ENCODE measurements at places on chromosomes 6 and 20.
A peak's percentile ranks its signal among the peaks of the same experiment; 100 is the strongest.

GRCh38 chr20:3797592-3798372, 1.7 kb downstream of the CDC25B start:
- DNase-seq: peak; percentile 50

DNA sequence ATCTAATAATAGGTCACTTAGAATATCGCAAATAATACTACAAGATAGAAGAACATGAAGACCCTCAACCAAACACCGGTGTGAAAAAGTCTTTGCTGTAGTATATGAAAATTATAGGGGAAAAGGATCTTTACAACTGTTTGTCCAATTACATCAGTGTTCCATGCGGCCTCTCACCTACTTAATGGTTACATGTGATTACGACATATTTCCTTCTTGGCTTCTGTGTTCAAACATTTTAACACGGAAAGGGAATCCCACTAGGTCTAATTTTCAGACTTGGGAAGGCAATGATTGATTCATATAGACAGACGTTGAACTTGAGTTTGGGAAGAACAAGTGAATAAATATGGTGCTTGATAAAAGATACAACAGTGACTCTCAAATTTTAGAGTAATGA, 273.4 kb downstream of the KIF16B start:
- no peak for DNase-seq

GRCh38 chr6:71499667-71500066, 211.1 kb downstream of the OGFRL1 start:
- DNase-seq: no peak

DNA sequence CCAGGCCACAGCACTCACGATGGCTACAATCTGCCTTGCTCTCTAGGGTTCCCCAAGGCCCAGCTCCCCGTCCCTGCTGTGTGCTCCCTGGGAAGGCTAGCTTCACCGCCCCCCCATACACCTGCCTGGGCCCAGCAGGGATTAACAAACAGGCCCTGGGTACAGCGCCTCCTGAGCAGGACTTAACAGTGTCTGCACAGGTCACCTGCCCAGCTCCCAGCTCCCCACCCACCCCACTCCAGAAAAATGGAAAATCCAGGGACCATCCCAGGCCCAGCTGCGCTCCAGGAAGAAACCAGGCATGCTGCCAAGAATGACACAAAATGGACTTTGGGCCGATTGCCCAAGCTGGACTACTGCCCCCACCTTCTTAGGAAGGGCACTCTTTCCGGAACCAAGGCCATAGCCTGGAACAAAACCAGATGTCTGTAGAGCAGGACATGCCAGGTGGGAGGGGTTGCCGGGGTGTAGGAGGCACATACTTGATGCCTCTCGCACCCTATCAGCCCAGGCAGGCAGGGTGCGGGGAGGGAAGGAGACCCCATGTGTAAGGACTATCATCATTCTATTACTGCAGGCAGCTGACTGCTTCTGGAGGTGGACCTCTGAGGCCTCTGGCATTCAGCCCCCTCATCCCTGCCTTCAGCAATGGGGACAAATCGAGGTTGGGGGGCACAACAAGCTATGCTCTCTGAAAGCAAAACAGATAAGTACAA, 104.9 kb downstream of the SNX5 start:
- DNase-seq: no peak

GRCh38 chr6:33118525-33119123, 42.8 kb downstream of the HLA-DPB1 start:
- DNase-seq: no peak

DNA sequence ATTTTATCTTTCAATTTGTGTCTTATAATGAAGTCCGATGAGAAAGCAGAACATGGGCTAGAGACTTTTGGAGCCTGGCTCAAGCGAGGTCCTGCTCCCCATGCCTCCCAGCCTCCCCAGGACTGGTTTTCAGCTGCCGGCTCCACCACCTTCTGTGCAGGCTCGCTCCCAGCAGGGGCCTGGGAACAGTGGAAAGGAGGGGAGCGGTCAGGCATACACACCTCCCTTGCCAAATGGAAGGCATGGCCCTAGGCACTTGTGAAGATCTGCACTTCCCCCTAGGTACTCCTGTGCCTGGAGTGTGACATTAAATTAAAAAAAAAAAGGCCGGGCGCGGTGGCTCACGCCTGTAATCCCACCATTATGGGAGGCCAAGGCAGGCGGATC, 4.7 kb upstream of the MOG start:
- no peak for DNase-seq

DNA sequence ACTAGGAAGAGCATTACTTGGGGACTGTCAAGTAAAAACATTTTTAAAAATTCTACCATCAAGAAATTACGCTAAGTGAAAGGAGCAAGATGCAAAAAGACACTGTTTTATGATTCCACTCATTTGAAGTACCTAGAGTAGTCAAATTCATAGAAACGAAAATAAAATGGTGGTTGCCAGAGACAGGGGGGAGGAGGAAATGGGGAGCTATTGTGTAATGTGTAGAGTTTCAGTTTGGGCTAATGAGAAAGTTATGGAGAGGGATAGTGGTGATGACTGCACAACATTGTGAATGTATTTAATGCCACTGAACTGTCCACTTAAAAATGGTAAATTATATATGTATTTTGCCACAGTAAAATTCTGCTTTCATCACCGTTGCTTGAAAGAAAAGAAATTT, 83.8 kb downstream of the UST start:
- DNase-seq: no peak

- DNase-seq: no peak
Measured at GRCh38 chr6:2497922-2498623, 252.6 kb downstream of the MYLK4 start.

- no peak for DNase-seq
Measured at GRCh38 chr6:43729537-43729936, 40.5 kb upstream of the VEGFA start.

DNA sequence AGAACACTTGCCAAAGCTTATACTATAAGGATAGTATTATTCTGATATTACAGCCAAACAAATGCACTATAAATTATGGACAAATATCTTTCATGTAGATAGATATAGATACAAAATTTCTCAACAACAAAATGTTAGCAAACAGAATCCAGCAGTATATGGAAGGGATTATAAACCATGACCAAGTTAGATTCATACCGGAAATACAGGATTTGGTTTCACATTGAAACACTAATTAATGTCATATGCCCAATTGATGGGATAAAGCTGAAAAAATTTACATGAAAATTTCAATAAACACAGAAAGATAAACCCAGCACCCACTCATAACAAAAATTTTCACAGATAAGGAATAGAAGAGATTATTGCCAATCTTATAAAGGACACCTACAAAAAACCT, 770.3 kb upstream of the SLC35B3 start:
- DNase-seq: no peak

DNA sequence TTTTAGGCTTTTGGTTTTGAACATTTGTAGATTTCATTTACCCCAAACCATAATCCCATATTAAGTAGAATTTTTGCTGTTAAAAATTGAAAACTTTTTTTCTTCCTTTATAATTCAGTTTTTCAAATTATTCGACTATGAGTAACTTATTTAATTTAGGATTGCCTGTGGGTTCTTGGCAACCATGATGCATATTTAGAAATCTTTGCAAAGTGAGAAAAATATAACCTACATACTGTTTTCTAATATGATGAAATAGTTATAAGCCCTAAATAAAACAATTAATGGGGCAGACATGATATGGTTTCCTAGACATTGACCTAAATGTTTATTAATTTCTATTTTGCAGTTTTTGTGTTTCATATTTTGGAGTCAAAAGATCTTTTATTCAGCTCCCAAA, 23.6 kb downstream of the NEDD9 start:
- no peak for DNase-seq

DNA sequence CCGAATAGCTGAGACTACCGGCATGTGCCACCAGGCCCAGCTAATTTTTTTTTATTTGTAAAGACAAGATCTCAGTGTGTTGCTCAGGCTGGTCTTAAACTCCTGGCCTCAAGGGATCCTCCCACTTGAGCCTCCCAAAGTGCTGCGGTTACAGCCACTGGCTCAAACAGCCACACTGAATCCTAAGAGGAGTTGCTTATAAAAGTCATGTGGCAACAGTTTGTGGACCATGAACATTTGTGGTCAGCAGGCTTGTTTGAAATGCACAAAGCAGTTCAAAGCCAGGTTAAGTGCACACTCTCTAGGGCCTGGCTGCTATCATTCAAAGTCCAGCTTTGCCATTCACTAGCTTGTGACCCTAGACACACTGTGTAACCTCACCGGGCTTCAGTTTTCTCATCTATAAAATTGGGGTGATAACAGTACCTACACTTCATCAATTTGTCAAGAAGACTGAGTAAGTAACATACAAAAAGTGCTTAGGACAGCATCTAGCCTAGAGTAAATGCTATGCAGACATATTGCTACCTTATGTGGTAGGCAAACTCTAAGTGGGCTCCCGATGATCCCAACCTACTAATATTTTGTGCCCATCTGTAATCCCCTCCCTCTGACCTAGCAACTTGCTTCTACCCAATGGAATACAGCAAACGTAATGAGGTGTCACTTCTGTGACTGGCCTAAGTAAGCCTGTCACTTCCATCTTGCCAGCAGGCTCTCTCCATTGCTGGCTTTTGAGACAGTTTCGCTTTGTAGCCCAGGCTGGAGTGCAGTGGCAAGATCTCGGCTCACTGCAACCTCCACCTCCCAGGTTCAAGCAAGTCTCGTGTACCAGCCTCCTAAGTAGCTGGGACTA, 122.9 kb downstream of the ZMYND8 start:
- no peak for DNase-seq

GRCh38 chr6:56540232-56541029, 102.3 kb downstream of the DST start:
- DNase-seq: no peak

GRCh38 chr6:15137086-15137485, 108.8 kb upstream of the JARID2 start:
- DNase-seq: no peak

- DNase-seq: no peak
Measured at GRCh38 chr6:152008779-152009178, 201.3 kb downstream of the ESR1 start.

DNA sequence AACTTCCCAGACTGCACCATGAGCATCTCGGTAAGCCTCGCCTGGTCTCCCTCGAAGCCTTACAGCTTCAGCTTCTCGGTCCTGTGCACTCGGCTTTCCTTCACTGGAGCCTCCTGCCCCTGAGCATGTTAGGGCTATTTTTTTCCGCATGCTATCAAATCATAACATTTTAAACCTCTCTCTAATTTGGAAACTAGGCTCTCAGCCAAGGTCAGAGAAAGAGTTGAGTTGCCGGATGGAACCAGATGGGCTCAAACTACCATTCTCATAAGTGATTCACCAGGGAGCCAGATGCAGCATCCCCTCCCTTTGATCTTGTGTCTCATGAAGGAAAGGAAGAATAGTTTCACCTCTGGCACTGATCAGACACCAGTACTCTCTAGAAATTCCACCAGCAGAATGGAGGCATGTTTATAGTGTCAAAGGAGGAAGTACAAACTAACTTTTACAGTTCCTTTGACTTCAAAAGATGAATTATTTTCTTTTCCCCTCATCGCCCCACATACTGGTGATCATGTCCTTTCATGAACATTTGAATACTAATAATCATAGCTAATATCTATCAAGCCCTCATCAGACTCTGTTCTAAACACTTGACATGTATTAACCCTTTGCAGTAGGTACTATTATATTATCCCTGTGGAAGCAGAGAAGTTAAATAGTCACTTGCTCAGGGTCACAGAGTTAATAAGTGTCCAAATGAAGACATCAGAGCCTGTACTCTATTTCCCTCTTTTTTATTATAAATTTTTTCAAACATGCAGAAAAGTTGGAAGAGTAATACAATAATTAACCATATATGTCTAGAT, 46.7 kb downstream of the MAP1LC3A start:
- no peak for DNase-seq

- DNase-seq: no peak
Measured at GRCh38 chr20:21031666-21032065, 74.5 kb downstream of the LINC00237 start.

GRCh38 chr20:21395051-21395665, 2.2 kb downstream of the NKX2-4 start:
- no peak for DNase-seq

GRCh38 chr6:71040043-71040442, 83.2 kb upstream of the B3GAT2 start:
- peak; percentile 83 for DNase-seq

DNA sequence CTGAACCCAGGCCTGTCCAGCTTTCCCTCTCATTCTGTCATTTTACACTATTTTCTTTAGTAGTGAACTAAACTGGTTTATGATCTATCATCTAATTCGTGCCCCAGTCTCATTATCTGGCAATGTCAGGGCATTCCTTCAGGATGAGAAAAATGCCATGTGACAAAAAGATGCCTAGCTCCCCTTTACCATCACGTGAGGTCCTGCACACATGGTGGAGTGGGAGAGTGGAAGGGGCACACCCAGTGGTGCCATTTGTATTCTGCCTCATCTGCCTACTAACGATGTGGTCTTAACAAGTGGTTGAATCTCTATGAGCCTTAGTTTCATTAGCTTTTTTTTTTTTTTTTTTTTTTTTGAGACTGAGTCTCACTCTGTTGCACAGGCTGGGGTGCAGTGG, 41.2 kb downstream of the CDC5L start:
- DNase-seq: no peak

- no peak for DNase-seq
Measured at GRCh38 chr20:59774921-59775686, 158.3 kb downstream of the SYCP2 start.

GRCh38 chr6:15656145-15656544, 6.7 kb downstream of the DTNBP1 start:
- DNase-seq: no peak

GRCh38 chr6:160462551-160463109, 114.5 kb downstream of the SLC22A3 start:
- no peak for DNase-seq

- DNase-seq: no peak
Measured at GRCh38 chr6:97925504-97925903, 642.5 kb upstream of the MMS22L start.

DNA sequence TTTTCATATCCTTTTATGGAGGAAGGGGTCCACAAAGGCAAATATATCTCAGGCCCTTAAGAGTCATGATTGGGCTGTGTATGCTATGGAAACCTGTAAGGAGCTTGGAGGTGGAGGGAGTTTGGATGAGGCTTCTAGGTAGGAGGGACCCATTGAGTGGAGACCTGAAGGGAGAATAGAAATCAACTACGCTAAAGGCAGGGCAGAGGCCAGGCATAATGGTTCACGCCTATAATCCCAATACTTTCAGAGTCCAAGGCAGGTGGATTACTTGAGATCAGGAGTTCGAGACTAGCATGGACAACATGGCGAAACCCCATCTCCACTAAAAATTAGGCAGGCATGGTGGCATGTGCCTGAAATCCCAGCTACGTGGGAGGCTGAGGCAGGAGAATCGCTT, 34.4 kb upstream of the ZNF217 start:
- DNase-seq: no peak

- DNase-seq: no peak
Measured at GRCh38 chr20:32285621-32286371, 8.3 kb downstream of the KIF3B start.
